ENCODE measurements at places on chromosomes 13 and 19.

- DNase-seq: peak; percentile 61
These were observed 47.1 kb downstream of the TGDS start for GRCh38 chr13:94548821-94549231.

DNA sequence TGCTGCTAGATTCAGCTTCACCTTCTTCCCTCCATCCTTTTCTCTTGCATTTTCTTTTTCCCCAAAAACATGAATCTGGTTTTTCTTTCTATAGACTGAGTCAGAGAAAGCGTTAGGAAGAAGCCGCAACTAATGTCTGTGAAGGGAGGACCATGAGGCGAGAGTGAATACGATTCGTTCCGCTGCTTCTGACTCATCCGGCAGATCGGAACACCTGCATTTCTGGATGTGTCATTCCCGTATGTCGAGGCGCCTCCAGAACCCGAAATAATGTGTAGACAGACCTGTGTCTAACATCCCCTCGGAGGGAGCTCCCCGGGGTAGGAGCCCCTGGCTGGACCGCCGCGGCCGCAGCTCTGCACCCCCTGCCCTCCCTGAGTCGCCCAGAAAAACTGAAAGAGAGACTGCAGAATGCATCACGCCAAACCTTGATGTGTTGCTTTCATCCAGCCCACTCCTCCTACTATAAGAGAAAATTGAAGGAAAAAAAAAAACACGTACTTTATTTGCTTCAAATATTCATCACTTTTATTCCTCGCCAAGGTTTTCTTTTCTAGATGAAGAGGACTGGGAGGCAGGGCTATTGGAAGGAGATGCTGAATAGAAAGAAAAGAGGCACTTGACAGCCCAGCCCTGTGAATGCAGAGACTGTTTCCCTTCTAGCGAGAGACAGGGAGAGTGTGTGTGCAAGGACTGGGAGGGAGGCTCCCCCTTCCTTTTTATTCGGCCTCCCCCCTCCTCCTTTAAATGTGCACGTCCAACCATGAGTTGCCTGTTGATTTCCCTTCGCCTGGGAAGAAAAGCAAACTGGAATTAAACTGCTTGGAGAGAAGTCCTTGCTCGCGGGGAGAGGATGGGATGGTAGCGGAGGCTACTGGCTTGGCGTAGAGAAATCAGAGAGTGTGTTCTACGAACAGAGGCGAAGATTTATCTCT is 616 bp upstream of the PCDH17 start:
- DNase-seq: no peak

DNA sequence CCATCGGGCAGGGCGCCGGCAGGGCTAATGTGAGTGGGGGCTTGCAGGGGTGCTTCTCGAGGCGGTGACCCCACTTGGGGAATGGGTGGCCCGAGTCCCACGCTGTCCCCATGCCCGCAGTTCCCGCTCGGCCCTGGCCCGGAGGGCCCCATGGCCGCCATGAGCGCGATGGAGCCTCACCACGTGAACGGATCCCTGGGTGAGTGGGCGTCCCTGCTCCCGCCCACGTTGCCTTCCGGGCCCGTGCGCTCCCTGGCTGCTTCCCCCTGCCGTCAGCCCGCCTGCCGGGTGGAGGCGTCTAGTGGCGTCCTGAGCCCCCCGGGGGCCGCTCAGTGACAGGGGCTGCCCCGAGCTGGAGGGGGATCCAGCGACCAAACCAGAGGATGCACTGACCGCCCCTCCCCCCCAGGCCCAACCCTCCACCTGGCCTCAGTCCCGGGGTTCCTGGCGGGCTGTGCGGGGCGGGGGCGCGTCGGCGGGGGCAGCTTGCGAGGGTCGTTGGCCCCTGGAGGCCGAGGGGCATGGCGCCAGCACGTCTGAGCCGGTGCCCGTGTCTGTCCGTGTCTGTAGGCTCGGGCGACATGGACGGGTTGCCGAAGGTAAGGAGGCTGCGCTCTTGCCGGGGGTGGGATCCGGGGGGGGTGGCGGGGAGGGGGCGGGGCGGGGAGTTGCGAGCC is 4.8 kb downstream of the ISYNA1 start:
- peak; percentile 86 for DNase-seq

GRCh38 chr19:58328999-58329398 is 2.2 kb downstream of the ZSCAN22 start:
- DNase-seq: no peak
